Daoy (cell line): ENCODE measurements at places on chromosomes 13 and 19. TPM values are rescaled to one million over a fixed set of nuclear protein-coding genes. Genes with fewer than 3 reads are reported as not detected.
A peak's percentile ranks its signal among the peaks of the same experiment; 100 is the strongest.

DNA sequence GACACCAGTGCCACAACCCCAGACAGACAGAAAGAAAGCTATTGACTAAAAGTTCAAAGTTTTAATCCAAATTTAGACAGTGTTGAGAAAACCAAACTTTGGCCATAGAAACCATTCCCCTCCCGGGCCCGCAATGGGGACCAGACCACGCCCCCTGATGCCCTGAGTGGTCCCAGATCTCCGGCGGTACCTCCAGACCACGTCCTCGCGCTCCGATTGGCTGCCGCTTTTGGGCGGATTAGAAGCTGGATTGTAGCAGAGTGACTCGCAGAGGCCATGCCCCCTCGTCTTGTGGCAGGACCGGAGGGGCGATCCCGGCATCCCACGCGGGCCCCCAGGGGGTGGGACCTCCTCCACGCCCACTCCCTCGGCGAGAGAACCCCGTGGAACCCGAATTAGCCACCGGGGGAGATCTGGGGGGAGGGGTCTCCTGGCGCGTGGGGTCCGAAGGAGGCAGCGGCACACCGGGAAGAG lies 797 bp upstream of the HSD17B14 start:
- DNase-seq = peak; percentile 89

DNA sequence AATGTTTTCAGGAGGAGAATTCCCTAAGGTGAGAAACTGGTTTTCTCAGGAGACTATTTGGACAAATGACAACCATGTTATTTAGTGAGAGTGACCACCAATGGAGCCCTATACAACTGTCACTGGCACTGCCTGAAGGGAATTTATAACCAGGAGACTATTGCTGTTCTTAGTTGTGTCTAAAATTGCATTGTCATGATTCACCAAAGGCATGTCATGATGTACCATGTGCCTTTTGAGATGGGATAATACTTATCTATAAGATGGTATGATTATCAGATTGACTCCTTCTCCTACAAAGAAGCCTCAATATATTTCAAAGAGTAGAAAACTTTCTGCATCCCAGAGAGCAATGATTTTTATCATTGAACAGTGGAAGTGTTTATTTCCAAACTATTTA lies 739.4 kb upstream of the GPC6 start:
- no peak for DNase-seq

- DNase-seq = peak; percentile 65
These were observed at the start of gene SIGLEC10 for GRCh38 chr19:51417107-51417809. Gene SIGLEC10, minus strand, starts transcription at chr19:51417642. Its CDS starts 61 bp downstream, at chr19:51417581.

DNA sequence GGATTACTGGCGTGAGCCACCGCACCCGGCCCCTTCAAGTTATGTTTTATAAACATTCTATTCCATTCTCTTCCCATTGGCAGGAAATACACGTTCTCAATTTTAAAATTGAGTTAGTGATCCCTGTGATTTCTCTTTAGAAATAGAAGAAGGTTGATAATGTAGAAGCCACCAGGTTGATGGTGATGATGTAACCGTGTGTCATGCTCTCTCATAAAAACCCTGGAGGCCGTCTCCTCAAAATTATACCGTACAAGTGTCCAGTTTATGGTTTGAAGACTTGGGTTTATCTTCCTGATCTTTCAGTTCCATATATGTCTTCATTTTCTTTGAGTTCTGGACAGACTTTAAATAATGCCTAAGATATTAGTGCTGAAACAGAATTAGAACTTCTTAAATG lies 32.2 kb downstream of the COG3 start:
- no peak for DNase-seq

DNA sequence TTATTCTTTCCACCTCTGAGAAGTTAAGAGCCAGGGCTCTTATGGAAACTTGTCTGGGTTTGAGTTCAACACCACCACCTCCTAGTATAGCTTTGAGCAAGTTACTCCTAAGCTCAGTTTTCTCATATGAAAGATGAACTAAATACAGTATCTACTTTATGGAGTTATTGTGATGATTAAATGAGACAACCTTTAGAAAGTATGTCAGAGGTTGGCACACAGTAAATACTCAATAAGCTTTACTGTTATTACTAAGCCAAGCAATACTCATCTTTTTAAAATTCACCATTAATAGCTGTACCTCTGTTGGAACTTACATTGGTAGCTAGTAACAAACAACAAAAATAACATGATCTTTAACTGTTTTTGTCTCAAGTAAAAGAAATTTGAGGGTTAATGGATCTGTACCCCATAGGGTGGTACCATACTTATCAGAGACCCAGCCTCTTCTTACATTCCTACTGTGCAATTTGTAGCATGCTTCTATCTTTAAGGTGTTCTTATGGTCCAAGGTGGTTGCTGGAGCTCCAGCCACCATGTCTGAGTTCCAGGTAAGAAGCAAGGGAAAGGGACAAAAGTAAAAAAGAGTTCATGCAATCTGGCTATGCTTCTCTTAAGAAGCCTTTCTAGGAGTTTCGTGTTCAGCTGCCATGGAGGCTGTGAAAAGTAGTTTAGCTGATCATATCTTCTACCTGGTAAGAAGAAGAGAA lies 24.1 kb upstream of the NDFIP2 start:
- DNase-seq = no peak

DNA sequence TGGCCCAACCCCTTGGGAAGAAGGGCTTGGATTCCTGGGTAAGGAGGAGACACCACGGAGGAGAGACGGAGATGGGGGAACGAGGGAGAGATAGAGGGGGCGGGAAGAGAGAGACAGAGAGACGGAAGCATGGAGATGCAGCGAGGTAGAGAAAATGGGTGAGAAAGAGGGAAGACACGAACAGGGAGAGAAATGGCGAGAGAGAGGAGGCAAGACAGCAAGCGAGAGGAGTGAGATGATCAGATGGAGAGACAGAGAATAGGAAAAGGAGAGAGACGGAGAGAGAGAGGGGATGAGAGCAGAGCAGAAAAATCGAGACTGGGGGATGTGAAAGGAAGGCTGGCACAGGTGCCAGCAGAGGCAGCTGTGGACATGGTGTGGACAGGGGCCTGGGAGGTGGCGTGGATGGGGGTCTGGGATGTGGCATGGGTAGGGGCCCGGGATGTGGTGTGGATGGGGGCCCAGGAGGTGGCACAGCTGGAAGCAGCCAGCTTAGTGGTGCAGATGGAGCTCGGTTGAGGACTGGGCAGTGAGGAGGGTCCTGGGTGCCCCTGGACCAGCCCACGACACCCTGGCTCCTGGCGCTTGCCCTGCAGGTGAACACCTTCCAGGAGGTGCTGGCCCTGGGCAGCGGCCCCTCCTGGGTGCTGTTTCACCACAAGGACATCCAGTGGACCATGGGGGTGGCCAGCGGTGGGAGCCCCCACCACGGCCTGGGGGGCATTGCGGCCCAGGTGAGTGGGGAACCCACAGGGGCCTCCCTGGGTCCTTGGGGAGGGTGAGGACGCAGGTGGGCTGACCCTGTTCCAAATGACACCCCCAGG lies 33.9 kb downstream of the HPN start:
- no peak for DNase-seq

DNA sequence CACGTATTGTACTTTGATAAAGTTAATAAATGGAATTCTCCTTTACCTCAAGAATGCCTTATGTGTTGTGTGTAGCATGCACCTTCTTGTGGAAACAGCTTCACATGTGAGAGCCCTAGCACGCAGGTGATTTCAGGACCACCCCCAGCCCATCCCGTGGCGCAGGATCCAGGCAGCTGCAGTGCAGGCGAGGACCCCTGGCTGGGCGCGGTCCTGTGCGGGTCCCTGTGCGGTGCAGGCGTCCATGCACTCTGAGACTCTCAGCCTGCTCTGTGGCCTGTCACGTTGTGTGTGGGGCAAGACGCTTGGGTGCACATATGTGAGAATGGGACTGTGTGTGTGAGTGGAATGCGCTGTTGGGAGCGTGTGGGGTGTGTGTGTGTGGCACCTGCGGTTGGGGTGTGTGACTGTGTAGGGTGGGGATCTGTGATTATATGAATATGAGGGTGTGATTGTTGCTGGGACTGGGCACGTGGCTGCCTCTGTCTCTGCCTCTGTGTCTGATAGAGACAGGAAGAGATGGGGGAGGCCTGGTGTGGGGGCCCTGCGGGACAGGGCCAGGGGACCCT lies 30.8 kb downstream of the WTIP start:
- no peak for DNase-seq

DNA sequence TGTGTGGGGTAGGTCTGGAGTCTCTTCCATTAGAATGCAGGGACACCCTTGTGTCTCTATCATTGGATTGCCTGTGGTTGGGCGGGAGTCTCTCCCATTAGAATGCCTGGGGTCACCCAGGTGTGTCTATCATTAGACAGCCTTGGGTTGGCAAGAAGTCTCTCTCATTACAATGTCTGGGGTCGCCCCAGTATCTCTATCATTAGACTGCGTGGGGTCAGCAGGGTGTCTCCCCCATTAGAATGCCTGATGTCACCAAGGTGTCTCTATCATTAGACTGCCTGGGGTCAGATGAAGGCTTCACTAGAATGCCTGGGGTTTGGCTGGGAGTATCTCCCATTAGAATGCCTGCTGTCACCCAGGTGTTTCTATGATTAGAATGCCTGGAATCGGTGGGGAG lies 1539.0 kb downstream of the UQCRFS1 start:
- DNase-seq = no peak

DNA sequence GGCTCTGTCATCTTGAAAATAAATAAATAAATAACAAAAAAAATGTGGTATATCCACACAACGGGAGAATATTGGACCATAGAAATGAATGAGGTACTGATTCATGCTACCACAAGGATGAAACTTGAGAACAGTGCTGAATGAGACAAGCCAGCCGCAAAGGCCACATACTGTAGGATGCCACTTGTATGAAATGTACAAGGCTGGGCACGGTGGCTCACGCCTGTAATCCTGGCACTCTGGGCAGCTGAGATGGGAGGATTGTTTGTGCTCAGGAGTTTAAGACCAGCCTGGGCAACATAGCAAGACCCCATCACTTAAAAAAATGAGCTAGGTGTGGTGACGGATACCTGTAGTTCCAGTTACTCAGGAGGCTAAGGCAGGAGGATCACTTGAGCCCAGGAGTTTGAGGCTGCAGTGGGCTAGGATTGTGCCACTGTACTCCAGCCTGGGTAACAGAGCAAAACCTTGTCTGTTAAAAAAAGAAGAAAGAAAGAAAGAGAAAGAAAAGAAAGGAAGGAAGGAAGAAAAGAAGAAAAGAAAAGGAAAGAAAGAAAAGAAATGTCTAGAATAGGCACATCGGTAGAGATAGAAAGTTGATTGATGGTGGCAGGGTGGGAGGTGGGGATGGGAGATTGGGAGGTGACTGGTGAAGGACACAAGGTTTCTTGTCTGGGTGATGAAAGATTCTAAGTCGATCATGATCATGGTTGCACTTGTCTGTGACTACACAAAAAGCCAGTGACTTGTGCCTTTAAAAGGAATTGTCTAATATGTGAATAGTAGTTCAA lies 20.3 kb downstream of the HPN start:
- DNase-seq = peak; percentile 78

GRCh38 chr19:3151563-3152418 lies 16.0 kb downstream of the GNA15 start:
- no peak for DNase-seq

GRCh38 chr13:37118016-37118415 lies 12.6 kb upstream of the CSNK1A1L start:
- no peak for DNase-seq

DNA sequence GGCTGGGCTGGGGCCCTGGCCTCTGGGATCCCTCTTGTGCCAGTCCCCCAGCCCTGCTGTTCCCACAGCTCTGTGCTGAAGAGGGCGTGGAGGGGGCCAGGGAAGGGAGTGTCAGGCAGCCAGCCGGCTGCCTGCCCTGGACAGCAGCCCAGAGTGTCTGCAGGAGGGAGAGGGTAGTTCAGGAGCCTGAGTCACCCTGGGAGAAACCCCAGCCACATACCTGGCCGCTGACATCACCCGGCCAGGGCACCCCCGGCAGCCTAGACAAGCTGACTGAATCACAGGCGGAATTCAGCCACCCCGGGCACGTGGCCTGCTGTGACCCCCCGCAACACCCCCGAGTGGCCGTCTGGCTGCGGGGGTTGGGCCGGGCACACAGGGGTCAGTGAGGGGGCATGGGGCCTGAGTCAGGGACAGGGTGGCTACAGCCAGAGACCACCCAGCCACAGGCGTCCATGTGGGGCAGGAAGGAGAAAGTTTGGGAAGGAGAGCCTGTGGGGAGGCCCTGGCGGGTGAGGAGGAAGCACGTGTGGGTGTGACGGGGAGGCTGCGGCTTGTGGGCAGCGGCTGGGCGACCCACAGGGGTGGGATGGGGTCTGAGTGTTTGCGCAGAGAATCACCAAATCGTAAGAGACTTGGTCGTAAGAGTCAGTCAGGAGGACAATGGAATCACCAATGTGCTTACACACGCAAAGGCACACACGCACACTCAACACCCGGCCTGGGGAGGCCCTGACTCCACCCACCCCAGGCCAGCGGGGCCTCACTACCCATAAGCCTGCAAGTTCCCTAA lies 11.9 kb upstream of the FOSB start:
- peak; percentile 100 for DNase-seq

MOB3A gene
- total RNA-seq = 11.1 and 13.5 TPM in 2 replicates

ATP4B gene
- total RNA-seq = not detected in 2 replicates

SULT2A1 gene
- total RNA-seq = not detected in 2 replicates

LRRC4B gene
- total RNA-seq = 1.8 and 5.6 TPM in 2 replicates

TUBA3C gene
- total RNA-seq = 2.8 and 6.2 TPM in 2 replicates
